ENCODE measurements at places on chromosomes 6 and 20.

DNA sequence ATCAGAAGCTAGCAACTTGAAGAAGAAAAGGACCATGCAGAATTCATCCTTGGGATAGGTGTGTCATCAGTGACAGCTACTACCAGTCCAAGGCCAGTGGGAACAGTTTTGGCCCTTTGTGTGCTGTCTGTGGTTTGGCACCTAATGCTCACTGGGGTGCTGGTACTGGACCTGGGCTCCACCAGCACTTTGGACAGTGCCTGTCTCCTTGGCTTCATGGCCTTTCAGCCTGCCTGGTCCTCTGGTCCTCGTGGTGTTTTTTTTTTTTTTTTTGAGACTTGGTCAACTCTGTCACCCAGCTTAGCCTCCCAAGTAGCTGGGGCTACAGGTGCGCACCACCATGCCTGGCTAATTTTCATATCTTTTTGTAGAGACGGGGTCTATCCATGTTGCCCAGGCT is 56.3 kb downstream of the AKAP7 start:
- DNase-seq, result no peak

DNA sequence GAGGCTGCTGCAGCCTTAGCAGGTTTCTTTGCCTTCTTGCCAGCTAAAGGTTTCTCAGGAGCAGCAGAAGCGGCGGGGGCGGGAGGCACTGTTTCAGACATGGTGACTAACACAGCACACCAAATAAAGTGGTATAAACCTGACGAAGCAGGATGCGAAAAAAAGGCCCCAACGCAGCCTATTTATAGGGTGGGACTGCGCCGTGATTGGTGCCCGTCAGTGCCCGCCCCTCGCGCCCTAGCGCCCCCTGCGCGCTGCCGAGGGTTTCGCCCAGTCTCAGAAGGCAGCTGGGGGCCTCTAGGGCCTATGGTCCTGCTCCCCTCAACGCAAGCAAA is 55.0 kb downstream of the TRIM38 start:
- peak; percentile 91 for DNase-seq

DNA sequence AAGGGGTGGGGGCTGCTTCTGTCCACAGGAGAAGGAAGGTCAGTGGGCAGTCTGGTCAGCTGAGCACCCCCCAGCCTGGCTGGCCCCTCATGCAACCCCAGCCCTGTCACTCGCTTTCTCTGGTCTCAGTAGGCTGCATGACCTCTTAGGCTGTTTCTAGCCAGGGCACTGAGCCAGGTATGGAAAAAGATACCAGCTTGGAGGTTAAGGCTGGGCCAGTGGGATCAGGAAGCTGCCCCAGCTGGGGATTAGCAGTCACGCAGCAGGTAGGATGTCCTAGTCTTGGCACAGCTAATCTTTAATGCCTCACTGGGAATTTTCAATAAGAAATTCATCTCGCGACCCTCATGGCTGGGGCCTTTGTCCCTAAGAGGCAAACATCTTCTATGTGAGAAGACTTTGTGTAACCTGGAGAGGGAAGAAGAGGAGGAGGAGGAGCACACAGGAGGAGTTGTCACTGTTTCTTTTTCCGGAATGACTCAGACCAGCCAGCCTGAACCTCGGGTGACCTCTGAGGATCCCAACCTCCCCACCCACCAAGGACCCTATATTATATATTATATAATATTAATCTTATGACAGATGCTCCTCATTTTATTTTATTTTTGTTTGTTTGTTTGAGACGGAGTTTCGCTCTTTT is 2.4 kb upstream of the BPIFA2 start:
- DNase-seq, result no peak

- DNase-seq, result no peak
Measured at GRCh38 chr6:9388596-9388995, 953.3 kb upstream of the SLC35B3 start.

DNA sequence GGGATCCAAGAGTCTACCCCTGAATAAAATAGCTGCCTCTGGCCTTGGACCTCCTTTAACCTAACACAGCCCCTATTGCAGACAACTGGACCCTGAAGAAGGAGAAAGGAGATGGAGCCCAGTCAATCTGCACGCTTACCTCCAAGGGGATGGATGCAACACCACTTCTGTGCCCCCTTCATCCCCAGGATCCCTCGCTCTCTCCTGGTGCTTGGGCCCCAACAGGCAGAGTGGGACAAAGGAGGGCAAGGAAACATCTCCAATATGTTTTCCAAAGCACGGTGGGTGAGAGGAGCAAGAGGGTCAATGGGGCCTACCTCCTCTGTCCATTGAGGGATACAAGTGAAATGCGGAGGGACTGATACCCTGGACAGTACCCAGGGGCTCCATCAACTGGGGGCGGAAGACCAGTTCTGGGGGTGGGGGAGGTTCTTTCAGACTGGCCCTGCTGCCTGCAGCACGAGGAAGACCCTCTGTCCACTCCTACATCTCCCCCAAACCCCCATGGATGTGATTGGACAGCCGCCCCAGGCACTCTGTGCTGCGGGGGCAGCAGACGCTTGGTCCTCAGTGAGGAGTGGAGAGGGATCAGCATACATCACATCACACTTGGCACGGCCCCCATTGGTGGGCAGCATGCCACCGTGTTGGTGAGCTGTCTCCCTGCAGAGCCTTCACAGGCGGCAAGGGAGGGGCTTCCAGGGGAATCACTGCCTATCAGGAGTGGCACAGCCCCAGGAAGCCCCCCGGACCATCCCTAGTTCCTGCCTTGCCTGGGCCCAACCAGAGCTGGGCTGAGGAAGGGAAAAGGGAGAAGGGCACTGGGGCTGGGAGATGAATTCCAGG is 70.6 kb downstream of the MRPL14 start:
- DNase-seq, result no peak
